ENCODE measurements at places on chromosomes 16 and 17.

DNA sequence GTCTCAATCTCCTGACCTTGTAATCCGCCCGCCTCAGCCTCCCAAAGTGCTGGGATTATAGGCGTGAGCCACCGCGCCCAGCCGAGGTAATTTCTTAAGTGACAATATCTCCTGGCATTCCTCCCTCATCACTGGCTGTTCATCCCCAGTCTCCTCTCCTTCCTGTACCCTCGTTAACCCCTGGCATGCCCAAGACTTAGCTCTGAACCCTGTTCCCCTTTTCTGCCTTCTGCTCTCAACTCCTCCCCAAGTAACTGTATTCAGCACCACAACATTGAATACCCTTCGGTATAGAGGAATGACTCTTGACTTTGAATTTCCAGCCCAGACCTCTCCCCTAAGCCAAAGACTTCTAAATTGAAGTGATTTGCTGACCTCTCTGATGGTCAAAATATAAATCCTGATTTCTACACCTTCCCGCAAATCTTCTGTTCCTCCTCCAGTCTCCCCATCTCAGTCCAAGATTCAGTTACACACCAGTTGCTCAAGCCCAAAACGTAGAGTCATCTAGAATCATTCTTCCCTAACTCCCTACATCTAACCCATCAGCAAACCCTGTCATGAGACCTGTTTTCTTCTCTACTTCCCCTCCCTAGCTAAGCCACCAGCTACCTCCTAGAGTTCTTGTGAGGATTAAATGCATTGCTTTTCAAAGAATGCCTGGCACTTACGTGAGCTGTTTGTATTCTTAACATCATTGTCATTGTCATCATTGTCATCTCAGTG lies 14.8 kb downstream of the PMP22 start:
- no peak for DNase-seq

DNA sequence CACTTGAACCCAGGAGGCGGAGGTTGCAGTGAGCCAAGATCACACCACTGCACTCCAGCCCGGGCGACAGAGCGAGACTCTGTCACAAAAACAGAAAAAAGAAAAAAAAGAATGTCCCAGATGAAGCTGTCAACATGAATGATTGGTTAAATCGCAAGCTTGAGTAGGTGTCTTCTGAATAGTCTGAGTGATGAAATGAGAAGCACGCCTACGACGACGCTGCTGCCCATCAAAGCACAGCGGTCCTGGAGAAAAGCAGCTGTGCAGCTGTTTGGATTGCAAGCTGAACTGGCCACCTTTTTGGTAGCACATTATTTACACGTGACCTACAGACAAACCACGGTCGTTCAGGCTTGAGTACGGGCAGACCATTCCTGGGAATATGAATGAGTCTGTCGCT lies 12.5 kb downstream of the ADCY9 start:
- no peak for DNase-seq

DNA sequence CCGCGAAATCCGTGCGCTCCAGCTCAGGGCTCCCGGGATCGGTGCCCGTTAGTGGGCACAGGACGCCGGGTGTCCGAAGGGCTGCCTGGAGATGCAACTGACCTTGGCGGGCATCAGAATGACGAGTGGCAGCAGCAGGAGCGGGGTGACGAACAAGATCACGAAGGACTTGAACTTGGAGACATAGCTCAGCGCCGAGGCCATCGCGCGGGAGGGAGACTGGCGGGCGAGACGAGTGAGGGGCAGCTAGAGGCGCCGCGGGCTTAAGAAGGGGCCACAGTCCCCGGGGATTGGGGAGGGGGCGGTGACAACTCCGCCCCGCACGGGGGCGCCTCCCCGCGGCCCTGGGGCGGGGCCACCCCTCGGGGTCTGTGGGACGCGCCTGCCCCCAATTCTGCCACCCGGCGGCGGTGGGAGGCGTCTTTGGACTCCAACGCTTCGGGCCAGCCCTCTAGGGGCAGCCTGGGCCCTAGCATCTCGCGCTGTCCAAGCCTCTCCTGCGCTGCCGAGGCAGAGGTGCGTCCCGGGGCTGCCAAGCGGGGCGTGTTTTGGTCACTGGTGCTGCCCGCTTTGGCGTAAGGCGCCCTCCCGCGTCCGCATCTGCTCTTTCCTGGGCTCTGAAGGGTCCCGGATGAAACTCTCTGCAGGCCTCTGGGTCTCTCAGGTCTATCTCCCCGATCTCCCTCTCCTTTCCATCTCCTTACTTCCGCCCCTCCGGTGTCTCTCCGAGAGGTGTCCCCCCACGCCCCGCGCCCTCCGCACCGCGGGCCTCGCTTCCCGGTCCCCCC lies at the start of gene SLC13A5:
Gene SLC13A5, minus strand, starts transcription at position 240 of the 788 bp plus-strand sequence. Its CDS starts 36 bp downstream, at position 204.
- no peak for DNase-seq

GRCh38 chr17:9645851-9646545 lies 681 bp downstream of the USP43 start:
- DNase-seq = no peak

DNA sequence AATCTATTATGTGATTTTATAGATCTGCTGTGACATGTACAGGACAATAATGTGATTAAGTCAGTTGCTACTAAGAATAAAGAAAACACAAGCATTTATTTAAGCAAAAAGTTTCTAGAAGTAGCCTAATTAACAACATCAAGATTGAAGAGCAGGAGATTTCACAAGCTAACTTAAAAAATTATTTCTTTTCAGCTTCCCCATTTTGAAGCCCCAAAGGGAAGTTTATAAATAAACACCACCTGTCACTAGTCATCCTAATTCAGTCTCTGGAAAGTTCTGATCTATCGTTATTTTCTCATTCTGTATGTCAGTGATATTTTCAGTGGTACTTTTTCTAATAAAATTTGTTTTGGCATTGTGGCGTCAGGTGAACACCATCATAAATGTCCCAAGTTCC lies 8.3 kb downstream of the CAPNS2 start:
- DNase-seq = no peak

GRCh38 chr17:77006971-77007649 lies 133.7 kb upstream of the SEC14L1 start:
- DNase-seq = no peak

GRCh38 chr16:78681743-78682142 lies 582.3 kb downstream of the WWOX start:
- no peak for DNase-seq

- no peak for DNase-seq
Measured at GRCh38 chr16:85783441-85783840, 15.9 kb downstream of the EMC8 start.

- DNase-seq = no peak
Measured at GRCh38 chr16:25390761-25391160, 133.1 kb upstream of the ZKSCAN2 start.

DNA sequence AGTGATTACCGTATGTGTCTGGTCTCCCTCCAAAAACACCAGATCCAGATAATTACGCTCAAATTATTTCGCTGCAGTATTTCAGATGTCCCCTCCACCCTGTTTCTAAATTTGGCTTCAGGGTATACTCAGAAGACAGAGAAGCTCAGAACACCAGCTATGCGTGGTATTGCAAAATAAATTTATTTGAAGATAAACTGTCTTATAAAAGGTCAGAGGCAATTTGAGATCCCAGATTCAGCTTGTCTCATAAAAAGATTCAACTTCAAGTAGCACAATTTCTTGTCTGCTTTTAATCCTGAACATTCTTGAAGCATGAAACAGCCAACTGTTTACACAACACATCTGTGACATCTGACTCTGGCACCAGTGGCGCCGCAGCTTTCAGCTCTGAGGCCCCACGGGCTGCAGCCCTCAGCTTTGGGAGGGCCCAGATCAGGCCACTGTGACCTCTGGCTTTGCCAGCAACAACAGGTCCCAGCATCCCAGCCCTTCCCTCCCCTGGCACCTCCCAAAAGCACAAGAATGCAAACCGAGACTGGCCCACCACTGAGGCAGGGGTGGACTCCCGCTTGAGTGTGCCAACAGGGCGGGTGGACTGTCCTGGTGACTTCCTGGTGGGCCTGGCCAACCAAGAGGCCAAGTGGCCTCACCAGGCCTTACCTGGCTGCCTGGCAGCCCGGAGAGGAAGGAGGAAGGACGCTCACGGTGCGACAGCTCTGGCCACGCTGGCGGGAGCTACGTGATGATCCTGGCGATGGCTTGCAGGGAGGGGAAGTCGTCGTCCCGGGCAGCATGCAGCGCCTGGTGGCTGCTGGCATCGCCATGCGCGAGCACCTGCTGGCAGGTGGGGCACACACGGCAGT lies 8.0 kb downstream of the SYNGR3 start:
- DNase-seq = no peak

- DNase-seq = no peak
Measured at GRCh38 chr17:27550291-27550930, 80.6 kb upstream of the LGALS9 start.

DNA sequence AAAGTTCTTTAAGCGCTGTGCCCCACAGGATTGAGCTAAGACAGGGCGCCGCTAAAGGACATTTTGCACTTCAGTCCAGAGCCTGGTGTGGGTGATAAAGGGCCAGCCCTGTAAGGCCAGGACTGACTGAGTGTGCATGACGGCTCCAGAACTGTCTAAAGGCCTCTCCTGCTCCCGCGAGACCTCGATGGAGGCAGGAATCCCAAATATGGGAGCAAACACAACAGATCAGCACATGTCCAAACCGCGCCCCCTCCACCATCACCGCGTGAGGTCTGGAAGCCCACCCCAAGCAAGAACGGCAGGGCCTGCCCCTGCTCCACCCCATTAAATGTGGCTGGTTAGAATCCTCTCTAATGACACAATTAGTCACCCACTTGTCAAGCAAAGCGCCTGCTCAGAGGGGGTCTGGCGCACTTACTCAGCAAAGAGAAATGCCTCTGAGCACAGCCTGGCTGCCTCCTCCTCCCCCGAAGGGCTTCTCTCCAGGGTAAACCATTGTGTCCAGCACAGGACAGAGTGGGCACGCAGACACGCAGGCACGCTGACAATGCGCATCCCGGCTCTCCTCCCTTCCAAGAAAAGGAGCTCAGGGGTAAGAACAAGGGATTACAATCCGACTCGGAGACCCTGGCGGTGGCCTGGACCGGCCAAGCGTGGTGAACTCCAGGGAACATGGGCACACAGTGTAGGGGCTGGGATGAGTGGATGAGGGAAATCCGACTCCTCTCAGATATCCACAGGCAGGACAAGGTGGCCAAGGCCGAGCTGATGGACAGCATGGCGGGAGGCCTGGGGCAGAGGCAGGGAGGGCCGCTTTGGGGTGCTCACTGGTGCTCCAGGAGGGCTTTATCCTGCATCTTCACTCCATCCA lies 1.5 kb downstream of the MXRA7 start:
- no peak for DNase-seq

DNA sequence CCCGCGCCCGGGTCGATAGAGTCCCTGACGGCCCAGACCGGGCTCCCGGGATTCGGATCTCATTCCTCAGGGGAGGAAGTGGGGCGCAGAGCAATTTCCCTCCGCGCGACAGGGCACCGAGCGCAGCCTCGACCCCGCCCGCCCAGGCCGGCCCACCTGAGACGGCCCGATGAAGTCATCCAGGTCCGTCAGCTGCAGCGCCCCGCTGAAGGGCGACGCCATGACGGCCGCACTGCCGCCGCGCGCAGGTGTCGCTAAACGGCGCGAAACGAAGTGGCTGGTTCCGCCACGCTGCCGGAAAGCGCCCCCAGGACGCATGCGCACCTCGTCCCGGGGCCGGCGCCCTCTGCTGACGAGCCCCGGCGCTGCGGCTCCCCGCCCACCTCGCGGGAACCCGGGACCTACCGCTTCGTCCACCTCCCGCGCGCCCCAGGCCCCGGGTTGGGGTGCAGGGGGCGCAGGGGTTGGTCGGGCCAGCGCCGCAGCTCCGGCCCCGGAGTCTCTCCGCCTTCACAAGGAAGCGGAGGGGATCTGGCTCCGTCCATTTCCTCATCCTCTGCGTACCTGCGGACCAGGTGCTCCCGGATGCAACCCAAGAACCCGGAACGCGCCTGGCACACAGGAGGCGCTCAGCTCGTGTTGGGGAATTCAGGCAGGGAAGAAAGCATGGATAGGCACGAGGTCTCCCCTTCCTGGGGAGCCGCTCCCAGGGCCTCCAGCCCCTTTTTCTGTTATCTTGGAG lies at the start of gene CIAO3:
Gene CIAO3, minus strand, starts transcription at position 234 of the 742 bp plus-strand sequence. Its CDS starts 12 bp downstream, at position 222.
- DNase-seq = peak; percentile 87

DNA sequence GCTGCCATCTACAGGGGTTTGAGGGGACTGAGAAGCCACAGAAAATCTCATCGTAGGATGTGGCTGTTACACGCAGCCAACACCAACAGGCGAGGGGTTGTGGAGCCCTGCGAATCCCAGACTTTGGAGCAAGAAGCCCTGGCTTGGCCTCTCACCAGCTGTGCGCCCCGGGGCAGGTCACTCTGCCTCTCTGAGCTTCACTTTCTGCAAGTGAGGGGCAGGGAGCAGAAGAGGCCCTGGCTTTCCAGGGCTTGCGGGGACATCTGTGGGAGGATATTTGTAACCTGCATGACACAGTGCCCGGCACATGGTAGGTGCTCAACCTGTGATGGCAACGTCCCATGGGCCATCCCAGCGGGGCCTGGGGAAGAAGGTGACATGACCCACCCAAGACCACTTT lies 32.9 kb upstream of the CIBAR2 start:
- DNase-seq = no peak

DNA sequence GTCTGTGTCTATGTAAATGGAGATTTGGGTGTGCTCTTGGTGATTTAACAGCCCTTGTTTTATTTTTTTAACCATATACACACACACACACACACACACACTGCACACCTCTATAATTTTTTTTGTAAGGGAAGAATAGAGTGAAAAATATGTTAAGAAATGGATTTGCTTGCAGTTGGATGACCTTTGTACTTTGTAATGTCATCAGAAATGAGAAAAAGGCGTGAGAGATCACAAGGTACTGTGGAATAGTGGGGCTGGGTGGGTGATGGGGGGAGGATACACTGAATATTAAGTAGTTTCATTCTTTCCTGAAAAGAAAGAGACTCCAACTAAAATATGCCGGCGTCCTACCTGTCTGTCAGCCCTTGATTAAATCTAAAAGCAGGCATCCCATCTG lies 38.7 kb downstream of the SALL1 start:
- DNase-seq = no peak

DNA sequence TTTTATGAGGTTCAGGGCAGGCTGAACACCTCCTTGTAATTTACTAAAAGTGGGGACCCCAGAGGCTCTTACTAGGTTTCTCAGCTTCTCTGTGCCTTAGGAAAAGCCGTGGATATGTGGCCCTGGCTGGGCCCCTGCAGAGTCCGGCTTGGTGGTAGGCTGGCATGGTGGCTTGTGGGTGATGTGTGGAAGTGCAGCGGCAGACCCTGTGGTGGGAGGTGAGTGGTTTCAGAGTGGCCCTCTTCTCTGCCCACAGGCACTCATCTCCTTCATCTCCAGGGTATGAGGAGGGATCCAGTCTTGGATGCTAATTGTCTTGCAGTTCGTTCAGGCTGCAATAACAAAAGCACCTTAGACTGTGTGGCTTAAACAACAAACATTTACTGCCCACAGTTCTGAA lies 58.9 kb downstream of the ASIC2 start:
- DNase-seq = no peak

DNA sequence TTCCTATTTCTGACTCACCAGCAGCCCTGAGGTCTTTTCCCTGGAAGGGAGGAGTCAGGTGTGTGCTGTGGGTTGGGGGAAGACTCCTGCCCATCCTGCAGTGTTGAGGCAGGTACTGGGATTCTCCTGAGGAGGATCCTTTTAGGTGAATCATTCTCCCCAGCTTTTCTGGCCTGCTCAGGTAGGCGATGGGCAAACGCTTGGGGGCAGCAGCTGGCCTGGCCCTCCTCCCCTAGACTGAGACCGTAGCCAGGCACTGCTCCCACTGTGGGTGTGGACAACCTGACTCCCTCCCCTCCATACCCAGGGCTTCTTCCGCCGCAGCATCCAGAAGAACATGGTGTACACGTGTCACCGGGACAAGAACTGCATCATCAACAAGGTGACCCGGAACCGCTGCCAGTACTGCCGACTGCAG lies 15.1 kb downstream of the GJD3 start:
- DNase-seq = no peak

Measured in CD4-positive, alpha-beta T cell treated with Interferon gamma for 1 hour (primary cell).